HT-29 (cell line): ENCODE measurements at places on chromosomes 6 and 20. TPM values are rescaled to one million over a fixed set of nuclear protein-coding genes. Genes with fewer than 3 reads are reported as not detected.

DNA sequence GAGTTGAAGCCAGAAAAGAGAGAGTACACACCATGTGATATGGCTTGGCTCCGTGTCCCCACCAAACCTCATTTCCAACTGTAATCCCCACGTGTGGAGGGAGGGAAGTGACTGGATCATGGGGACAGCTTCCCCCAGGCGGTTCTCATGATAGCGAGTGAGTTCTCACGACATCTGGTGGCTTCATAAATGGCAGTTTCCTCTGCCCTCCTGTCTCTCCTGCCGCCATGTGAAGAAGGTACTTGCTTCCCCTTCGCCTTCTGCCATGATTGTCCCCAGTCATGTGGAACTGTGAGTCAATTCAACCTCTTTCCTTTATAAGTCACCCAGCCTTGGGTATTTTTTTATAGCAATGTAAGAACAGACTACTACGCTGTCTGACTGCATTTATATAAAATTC, 40.3 kb downstream of the TAF4 start:
- DNase-seq, result no peak

- DNase-seq, result peak; percentile 91
Observed at GRCh38 chr20:1503564-1504227, 12.5 kb upstream of the SIRPB2 start.

NRSN1 gene
- total RNA-seq, result not detected in 2 replicates

ARMC12 gene
- total RNA-seq, result not detected in 2 replicates

- DNase-seq, result no peak
Observed at GRCh38 chr20:32779500-32780211, 17.5 kb downstream of the DNMT3B start.

SNAP91 gene
- not detected in 2 replicates for total RNA-seq

DNA sequence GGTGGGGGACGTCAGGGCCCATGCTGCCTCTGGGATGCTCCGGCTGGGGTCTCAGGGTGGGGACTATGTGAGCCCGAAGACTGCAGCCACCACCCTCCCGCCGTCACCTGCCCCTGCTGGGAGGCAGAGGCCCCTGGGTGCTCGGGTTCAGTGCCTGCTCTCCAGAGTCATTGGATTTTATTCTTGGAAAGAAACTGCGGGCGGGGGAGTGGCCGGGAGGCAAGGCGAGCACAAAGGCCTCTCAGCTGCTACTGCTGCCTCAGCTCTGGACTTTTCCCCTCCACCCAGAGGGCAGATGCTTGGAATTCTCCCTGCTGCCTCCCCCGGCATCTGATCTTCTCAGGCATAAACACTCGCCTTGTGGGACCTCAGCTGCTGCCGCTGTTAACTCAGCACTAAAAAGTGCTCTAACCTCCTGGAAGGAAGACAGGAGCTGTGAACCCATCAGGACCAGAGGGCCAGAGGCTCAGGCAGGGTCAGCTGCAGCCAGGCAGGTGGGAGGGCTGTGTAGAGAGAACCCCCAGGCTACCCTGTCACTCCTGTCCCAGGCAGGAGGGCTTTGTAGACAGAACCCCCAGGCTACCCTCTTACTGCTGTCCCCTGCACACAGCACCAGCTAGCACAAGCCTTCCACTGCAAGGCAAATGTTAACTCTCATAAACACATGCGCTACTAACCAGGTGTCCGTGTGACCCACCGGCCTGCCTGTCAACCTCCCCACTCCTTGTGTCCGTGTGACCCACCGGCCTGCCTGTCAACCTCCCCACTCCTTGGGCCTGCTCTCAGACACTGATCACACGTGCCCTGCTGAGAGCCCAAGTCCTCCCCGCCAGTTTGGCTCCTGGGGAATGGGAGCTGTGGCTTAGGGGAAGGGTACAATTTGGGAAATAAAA, 9.4 kb upstream of the FRMD1 start:
- DNase-seq, result no peak

DNA sequence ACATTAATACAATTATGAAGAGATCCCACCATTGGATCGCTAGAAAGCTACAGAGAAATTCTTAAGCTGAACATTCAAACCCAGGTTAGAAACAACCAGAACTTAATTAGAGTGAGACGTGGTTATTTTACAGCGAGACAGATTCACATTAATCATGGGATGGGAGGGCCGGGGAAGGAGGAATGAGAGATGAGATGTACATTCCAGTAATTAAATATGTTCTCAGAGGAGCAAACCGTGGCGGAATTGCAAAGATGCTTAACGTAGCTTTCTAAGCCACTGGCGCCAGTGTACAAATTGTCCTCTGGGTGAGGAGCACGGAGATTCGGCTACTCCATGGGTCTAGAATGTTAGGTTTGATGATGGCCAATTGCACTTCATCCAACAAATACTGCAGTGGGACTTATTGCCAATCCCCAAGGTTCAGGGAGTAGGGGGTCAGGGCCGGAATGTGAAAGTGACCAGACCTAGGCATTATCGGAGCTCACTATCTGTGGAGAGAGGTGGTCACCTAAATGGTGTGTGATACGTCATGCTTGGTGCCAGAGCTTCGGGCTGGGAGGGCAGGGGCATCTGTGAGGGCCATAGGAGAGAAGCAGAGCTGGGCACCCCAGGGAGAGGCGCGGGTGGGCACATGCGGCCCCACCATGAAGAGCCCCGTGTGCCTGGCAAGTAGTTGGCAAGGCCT, 114.7 kb downstream of the EDN3 start:
- no peak for DNase-seq

DNA sequence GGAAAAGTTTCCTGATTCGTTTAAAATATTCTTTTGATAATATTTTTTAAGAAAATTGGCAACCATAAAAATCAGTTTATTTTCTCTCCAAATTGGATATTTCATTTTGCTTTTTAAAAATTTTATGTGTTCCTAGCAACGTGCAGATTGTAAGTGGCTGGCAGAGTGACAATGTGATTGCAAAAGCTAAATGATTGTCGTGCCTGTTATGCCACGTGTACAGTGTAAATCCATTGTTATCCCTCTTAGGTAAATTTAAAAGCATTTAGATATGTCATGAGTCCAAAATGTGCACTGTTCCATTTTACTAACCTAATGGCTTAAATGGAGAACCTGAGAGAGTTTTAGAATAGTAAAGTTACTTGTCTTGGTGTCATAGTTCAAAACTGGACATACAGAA, 94.4 kb upstream of the ADGRF4 start:
- no peak for DNase-seq

GHRH gene
- total RNA-seq, result not detected in 2 replicates

GRCh38 chr6:91042656-91043055, 455.8 kb upstream of the MAP3K7 start:
- no peak for DNase-seq

DNA sequence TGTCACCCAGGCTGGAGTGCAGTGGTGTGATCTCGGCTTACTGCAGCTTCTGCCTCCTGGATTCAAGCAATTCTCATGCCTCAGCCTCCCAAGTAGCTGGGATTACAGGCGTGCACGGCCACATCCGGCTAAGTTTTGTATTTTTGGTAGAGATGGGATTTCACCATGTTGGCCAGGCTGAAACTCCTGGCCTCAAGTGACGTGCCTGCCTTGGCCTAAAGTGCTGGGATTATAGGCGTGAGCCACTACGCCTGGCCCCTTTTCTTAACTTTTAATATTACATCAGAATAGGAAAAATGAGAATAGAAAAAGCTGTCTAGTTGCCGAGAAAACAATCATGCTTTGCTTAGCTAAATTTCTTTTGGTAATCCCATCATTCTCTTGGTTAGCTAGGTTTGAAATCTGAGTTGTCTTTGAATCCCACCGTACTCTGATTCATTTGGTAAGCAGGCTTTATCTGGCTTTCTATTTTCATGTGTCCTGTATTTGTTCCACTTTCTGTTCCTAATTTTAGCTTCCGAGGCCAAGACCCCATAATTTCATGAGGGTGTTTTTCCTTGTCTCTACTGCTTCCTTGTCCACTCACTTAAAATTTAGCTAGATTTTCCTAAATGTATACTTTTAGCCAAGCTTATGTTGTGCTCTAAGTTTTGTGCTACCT, 83.5 kb downstream of the NCOA3 start:
- no peak for DNase-seq

GRCh38 chr6:41775293-41775882, 4.3 kb downstream of the FRS3 start:
- DNase-seq, result no peak

- DNase-seq, result no peak
Observed at GRCh38 chr6:40936818-40937251, 102.2 kb downstream of the UNC5CL start.

GRCh38 chr6:2760882-2761842, 4.0 kb upstream of the WRNIP1 start:
- DNase-seq, result peak; percentile 10

DNA sequence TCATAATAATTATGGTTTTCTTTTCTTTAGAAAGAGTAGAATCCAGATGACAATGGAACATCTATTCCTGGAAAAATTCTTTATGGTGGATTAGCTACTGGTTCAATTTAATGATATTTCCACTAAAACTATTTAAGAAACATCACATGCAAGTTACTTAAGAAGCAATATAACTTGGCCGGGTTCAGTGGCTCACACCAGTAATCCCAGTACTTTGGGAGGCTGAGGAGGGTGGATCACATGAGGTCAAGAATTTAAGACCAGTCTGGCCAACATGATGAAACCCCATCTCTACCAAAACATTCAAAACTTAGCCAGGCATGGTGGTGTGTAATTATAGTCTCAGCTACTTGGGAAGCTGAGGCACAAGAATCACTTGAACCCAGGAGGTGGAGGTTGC, 65.9 kb upstream of the SMLR1 start:
- DNase-seq, result no peak

GRCh38 chr6:170177772-170178560, 112.9 kb downstream of the DLL1 start:
- DNase-seq, result no peak

DNA sequence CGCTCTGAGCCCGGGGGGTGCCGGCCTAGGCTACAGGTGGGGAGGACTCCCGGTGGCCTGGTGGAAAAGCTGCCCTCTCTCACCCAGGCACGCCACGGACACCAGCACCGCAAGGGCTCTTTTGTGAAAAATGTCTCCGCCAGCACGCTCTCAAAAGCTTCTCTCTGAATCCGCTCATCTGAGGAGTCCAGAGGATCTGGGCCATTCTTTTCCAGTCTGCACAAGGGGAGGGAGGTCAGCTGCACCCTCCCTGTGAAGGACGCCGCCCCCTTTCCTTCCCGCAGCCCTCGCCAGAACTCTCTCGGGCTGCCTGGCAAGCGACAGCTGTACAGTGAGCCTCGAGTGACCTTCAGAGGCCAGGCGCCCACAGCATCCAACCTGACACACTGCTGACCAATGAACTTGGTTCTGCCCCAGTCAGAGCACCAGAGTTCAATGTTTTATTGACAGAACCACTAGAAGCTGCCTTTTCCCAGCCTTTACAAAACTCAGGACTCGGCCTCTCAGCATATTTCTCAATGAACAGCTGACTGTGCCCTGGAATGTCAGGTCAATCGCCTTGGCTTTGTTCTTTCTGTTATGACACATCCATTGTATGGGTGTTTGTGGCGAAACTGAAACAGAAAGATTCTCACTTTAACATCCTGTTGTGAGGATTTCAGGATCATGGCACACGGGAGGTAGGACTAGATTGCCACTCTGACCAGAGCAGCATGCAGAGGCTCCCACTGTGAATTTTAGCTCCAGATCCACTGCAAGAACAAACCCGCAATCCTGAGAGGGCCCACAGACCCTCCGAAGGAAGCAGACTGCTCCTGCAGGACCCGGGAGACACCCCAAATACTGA, 26.7 kb downstream of the SERPINB9 start:
- peak; percentile 88 for DNase-seq

BFSP1 gene
- total RNA-seq, result 0.81 and 1.4 TPM in 2 replicates

CALHM6 gene
- not detected in 2 replicates for total RNA-seq

PACRG gene
- total RNA-seq, result 0.81 and 0.91 TPM in 2 replicates

DNA sequence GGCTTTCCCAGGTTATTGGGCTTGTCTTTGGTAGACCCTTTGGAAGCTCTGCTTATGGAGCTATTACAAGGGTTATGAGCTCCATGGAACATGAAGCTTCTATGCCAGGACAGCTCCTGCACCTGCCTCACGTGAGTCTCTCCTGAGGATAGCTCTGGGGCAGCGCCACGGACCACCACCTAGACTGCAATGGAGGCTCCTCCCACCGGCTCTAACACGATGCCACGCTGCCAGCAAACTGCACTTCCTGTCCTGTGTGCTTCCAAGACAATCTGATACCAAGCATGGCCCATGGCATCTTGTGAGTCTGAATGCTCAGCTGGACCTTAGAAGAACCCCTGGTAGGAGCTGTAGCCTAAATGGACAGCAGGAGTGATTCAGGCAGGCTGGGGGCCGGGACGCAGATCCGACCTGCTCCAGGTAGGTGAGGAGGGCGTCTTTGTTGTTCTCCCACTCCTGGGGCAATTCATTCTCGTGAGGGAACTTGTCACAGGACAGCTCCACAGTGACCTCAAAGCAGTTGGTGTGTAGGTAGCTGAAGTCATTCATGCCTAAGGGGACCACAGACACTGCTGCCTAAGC, 5.5 kb downstream of the CPXM1 start:
- DNase-seq, result no peak

GRCh38 chr6:144744720-144745119, 459.6 kb downstream of the UTRN start:
- DNase-seq, result no peak

GRCh38 chr20:1215386-1216170, 10.3 kb upstream of the RAD21L1 start:
- DNase-seq, result no peak

DNA sequence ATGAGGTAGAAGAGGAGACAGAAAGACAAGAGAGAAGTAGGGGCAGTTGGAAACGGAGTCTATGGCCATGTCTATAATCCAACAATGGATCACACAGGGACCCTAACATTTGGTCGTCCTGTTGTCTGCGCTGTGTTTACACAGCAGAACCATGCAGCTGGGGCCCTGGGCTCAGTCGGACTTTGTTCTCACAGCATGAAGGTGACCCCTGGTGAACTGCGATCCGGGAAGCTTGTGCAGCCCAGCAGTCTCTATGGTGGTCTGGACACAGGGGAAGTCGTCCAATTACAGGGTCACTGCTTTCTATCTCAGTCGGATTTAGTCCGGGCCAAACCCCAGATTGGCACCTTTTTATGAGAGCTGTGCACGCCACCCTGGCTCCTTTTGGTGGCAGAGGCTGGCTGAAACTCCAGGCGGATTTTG, 153.6 kb downstream of the FOXA2 start:
- DNase-seq, result no peak

SIRPG gene
- total RNA-seq, result not detected in 2 replicates

GLP1R gene
- not detected in 2 replicates for total RNA-seq
